Subcutaneous preadipocyte (primary cell): ENCODE measurements at places on chromosomes 3 and 15. TPM values are rescaled to one million over a fixed set of nuclear protein-coding genes. Genes with fewer than 3 reads are reported as not detected.

The FSD2 gene
- not detected in 2 replicates for total RNA-seq

The AADAC gene
- under 0.01 TPM in 1 of 2 replicates, not detected in the other for total RNA-seq

The PSTPIP1 gene
- under 0.01 and 0.37 TPM in 2 replicates for total RNA-seq

The CCR8 gene
- total RNA-seq: not detected in 2 replicates

The KBTBD13 gene
- not detected in 2 replicates for total RNA-seq

The GP9 gene
- total RNA-seq: not detected in 2 replicates

The SLC6A11 gene
- total RNA-seq: not detected in 2 replicates

The FGD5 gene
- 5.3 and 10.3 TPM in 2 replicates for total RNA-seq
